Stimulated activated CD8-positive, alpha-beta memory T cell treated with anti-CD3 and anti-CD28 coated beads, Interleukin-7, amount 100 ng/mL, for 4 hours (primary cell): ENCODE measurements at places on chromosomes 6 and 20.

GRCh38 chr20:42572320-42573016 lies 617.2 kb downstream of the PTPRT start:
- no peak for DNase-seq

- no peak for DNase-seq
Measured at GRCh38 chr6:158860279-158860865, 41.2 kb upstream of the EZR start.

DNA sequence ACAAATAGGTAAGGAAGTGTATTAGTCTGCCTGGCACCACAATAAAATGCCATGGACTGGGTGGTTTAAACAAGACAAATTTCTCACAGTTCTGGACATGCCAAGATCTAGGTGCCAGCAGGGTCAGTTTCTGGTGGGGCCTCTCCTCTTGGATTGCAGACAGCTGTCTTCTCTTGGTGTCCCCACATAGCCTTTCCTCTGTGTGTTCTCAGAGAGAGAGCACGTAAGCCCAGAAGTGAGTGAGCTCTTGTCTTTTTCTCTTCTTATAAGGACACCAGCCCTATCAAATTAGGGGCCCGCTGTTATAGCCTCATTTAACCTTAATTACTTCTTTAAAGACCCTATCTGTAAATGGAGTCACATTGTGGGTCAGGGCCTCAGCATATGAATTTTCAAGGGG lies 28.3 kb downstream of the SMPDL3A start:
- no peak for DNase-seq

- DNase-seq, result no peak
Measured at GRCh38 chr6:93423542-93423941, 4.2 kb upstream of the EPHA7 start.

- no peak for DNase-seq
Measured at GRCh38 chr6:89562093-89562973, 76.2 kb downstream of the LYRM2 start.

GRCh38 chr6:6857528-6857927 lies 250.2 kb upstream of the RREB1 start:
- DNase-seq, result no peak

GRCh38 chr20:41848180-41848579 lies 230.0 kb upstream of the CHD6 start:
- no peak for DNase-seq

DNA sequence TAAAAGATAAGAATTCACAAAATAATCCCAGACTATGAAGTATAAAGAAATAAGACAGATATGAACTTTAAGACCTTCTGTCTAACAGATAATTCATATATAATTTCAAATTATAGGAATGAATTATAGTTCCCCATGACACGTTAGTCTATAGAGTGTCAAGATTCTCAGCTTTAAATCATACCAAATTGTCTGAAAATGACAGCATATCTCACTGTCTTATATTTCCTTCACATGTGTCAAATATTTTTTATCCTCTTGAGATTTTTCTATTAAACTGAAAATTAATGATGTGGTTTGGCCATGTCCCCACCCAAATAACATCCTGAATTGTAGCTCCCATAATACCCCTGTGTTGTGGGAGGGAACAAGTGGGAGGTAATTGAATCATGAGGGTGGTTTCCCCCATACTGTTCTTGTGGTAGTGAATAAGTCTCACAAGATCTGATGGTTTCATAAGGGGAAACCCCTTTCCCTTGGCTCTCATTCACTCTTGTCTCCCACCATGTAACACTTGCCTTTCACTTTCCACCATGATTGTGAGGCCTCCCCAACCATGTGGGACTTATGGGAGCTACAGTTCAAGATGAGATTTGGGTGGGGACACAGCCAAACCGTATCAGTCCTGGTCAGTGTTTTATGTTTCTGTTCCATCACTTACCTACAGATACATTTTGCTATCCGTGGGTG lies 825.3 kb upstream of the GJE1 start:
- DNase-seq, result no peak

DNA sequence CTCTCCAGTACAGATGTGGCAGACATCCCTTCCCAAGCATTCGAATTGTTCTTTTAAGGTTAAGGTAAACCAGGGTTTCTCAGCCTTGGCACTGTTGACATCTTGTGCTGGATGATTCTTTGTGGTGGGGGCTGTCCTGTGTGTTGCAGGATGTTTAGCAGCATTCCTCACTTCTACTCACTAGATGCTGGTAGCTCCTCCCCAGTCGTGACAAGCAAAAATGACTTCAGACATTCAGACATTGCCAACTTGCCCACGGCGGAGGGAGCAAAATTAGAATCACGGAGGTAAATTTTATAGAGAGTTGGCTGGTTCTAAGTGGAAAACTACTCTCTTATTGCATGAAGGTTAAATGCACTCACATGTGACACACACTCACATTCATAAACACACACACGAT lies 188.7 kb downstream of the GMPR start:
- no peak for DNase-seq

DNA sequence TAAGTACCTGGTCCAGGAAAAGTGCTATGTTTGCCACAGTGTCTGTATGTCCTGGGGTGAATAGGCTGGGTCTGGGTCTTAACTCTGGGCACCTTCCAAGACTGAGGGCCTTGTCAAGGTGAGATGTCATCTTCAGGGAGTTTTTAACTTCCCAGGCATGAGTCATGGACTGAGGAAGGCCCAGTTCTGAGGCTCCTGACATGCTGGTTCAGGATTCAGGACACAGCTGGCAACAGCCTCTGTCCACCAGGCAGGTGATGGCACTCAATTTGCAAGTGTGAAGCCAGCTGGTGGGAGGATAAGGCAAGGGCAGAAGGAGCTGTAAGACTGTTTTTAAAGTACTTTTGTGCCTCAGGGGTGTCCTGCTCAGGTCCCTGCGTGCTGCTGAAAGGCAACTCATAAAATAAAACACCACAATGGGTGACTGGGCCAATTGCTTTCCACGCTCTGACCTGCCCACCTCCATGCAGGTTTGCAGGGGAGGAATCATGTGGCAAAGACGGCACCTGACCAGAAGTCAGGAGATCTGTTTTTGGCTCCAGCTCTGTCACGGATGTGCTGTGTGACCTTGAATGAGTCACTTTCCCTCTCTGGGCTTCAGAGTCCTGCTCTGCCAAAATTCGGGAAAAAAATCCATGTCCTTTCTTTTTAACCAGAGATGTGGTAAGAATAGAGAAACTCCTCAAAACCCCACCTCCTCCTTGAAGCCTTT lies 4.9 kb upstream of the PACSIN1 start:
- no peak for DNase-seq

GRCh38 chr6:24249926-24250325 lies 107.9 kb downstream of the DCDC2 start:
- no peak for DNase-seq

- no peak for DNase-seq
Measured at GRCh38 chr20:9038791-9039535, 29.9 kb upstream of the PLCB4 start.

DNA sequence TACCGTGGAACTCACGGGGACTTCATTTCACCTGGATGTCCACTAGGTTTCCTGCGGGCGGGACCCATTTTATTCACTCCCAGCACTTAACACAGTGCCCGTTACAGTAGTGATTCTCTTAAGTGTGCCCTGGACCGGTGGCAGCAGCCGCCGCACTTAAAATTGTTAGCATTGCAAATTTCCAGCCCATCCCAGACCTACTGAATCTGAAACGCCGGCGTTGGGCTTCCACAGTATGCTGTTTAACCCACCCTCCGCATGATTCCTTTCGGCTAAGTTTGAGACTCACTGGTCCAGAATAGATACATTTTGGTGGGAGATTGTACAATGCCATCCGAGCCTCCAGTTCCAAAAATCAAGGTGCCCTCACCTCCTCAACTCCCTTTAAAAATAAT lies 967 bp downstream of the SMPDL3A start:
- DNase-seq, result no peak

DNA sequence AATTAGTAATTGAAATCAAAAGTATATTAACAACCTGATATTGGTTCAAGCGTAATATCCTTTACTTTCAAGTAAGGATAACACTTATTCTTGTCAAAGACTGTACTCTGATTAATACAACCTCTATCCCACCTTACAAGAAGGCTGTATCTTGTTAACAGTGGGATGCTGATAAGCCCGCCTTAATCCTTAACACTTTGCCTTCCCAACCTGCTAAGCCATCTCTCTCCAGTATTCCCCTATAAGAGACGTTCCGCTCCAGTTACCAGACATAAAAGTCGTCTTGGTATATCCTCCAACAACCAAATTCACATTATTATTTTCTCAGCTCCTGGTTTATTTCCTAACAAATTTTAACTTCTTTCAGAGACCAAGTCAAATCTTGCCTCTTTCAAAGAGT lies 2.0 kb downstream of the BTBD9 start:
- no peak for DNase-seq

- no peak for DNase-seq
Measured at GRCh38 chr6:4355241-4355640, 219.9 kb upstream of the ECI2 start.

- no peak for DNase-seq
Measured at GRCh38 chr6:110456694-110457093, 19.7 kb downstream of the SLC22A16 start.

- no peak for DNase-seq
Measured at GRCh38 chr6:71656121-71656520, 230.2 kb upstream of the RIMS1 start.

GRCh38 chr6:47810885-47811284 lies 29.1 kb downstream of the OPN5 start:
- no peak for DNase-seq

GRCh38 chr6:13573669-13574110 lies 711 bp upstream of the SIRT5 start:
- no peak for DNase-seq

DNA sequence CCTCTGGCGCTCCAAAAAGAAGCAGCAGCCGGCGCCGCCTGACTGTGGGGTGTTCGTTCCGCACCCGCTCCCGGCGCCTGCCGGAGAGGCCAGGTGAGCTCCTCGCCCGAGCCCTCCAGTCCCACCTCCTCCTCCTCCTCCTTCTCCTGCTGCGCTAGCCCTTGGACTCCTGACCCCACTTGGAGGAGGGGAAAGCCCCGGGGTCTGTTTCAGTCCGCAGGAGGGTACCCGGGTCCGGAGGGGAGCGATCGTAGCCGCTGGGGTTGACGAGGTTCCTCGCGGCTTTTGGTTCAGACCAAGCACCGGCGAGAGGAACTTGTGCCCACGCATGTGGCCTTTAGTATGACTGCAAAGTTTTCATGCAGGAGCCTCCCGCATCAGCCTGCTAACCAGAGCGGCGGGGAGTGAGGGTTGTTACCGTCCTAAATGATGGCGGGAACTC lies 493 bp downstream of the CRYBG1 start:
- peak; percentile 5 for DNase-seq

- peak; percentile 5 for DNase-seq
Measured at GRCh38 chr6:2799936-2800527, 34.8 kb downstream of the WRNIP1 start.

DNA sequence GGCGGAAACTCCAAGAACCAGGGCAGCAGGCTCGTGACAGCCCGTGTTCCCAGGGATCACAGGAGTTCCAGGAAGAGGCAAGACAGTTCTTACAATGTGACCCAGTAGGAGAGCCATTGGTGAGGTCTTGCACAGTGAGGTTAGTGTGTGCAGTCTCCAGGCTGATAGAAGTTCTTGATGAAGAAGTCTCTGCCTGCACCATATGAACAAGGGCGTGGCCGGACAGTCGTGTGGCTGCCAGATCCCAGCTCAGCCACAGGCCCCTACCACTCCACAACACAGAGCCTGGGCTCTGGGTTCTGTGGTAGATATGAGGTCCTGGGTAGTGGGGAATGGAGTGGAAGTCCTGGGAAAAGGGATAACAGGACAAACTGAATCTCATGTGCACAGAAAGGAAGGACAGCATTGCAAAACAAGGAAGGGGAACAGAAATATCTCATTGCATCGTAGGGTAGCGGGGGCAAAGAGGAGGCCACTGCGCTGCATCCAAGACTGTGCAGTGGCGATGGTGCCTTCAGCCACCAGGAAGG lies 65.2 kb downstream of the STX11 start:
- DNase-seq, result no peak

DNA sequence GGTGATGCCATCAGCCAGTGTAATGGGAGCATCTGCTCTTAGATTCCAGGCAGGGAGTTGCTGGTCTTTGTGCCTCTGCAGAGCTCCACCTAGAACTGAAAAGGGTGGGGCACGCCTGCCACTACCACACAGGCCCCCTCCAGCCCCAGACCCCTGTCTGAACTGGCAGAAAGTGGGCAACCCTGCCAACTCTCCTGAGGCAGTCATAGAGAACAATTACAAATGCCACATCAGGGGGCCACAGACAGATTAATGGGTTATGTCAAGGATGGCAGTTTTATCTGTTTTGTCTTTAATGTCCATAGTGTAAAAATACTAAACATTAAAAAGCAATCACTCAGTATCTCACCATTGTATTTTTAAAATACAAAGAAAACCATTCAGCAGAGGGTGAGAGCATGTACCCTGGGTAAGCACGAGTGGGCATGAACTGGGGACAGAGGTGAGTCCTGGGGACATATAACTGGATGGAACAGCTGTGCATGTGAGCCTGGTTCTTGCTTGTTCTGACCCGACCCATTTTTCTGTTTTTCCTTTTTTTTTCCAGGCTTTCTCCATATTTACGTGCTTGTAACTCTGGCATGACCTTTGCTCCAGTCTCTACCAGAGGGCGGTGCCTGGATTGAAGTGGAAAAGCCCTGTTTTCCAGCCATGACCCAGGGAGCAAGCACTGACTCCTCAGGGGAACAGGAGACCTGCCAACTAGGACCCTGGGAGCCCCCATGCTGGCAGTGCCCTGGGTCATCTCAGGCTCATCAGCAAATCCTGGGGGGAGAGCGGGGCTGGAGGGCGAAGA lies 8.2 kb downstream of the TRAF3IP2 start:
- DNase-seq, result no peak

DNA sequence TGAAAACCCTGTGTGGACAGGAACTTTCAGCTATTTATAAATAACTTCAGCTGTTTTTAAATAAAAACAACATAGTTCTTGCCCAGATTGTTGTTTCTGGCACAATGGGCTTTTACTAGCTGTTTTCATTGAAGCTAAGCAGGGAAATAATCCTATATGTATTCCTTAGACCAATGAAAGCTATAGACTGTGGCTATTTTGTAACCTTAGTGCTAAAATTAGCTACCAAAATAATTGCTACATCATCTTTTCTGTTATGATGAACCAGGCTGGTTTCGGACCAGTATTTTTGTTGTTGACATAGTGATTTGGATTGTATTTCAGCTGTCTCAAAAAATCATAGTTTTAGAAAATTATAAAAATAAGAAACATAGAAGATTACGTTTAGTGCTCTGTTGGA lies 13.7 kb downstream of the PHF3 start:
- no peak for DNase-seq
